ENCODE measurements at places on chromosomes 3 and 15. TPM values are rescaled to one million over a fixed set of nuclear protein-coding genes. Genes with fewer than 3 reads are reported as not detected.

The TM6SF1 gene
- 3.4 TPM for total RNA-seq

The EPM2AIP1 gene
- 53.5 TPM for total RNA-seq

The ZPLD1 gene
- total RNA-seq = 1.9 TPM

The CPNE4 gene
- total RNA-seq = 18.1 TPM

The SSUH2 gene
- total RNA-seq = 0.77 TPM

The LDHAL6B gene
- not detected for total RNA-seq

The LHFPL4 gene
- total RNA-seq = 16.8 TPM

The ZMYND10 gene
- 5.7 TPM for total RNA-seq

The COL8A1 gene
- 40.2 TPM for total RNA-seq

The ANKUB1 gene
- not detected for total RNA-seq

The MYO1E gene
- total RNA-seq = 48.5 TPM

The ONECUT1 gene
- 21.3 TPM for total RNA-seq

The MITF gene
- 38.3 TPM for total RNA-seq

The MESP1 gene
- 1.2 TPM for total RNA-seq

The PP2D1 gene
- not detected for total RNA-seq

The MST1R gene
- 1.8 TPM for total RNA-seq

The C15orf39 gene
- 9.6 TPM for total RNA-seq

The ARRDC4 gene
- total RNA-seq = 14.1 TPM

The GPR87 gene
- total RNA-seq = 1.3 TPM

The GPR171 gene
- total RNA-seq = 0.38 TPM

The XCR1 gene
- total RNA-seq = not detected

The SLC27A2 gene
- total RNA-seq = 10.4 TPM

The SEMA3B gene
- total RNA-seq = 107 TPM

The RASGRP1 gene
- 16.3 TPM for total RNA-seq

The PLCB2 gene
- total RNA-seq = 9.7 TPM

The TRPM1 gene
- total RNA-seq = 52.6 TPM

The SLC22A14 gene
- total RNA-seq = 0.16 TPM

The CCK gene
- 5.6 TPM for total RNA-seq

The CCR9 gene
- total RNA-seq = not detected

The CYP8B1 gene
- not detected for total RNA-seq

The TMCO5A gene
- total RNA-seq = not detected

The ABTB1 gene
- total RNA-seq = 41.1 TPM

The TRH gene
- 14.0 TPM for total RNA-seq

The EXOG gene
- 26.0 TPM for total RNA-seq

The IGSF10 gene
- 36.2 TPM for total RNA-seq

The LIPH gene
- 3.3 TPM for total RNA-seq

The MEIS2 gene
- 132 TPM for total RNA-seq

The RARRES1 gene
- total RNA-seq = 11.8 TPM

The TRAT1 gene
- 0.82 TPM for total RNA-seq

The TMEM45A gene
- total RNA-seq = 16.9 TPM

All from camera-type eye (tissue), 1 donor.